ENCODE measurements at places on chromosomes 5 and 9.

GRCh38 chr5:175772747-175773533 is 98.4 kb upstream of the CPLX2 start:
- DNase-seq, result no peak

DNA sequence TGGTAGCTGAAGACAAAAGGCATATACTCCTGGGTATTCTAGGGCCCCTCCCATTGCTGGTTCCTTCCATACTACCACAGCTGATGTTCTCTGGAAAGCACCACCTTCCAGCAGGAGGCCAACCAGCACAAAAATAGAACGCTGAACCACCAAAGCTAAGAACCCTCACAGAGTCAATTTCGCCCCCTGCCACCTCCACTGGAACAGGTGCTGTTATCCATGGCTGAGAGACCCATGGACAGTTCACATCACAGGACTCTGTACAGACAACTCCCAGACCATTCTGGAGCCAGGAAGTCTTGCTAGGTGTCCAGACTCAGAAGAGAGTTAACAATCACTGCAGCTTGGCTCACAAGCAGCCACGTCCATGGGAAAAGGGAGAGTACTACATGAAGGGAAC is 1851.5 kb upstream of the NUDT12 start:
- DNase-seq, result no peak

- peak; percentile 26 for DNase-seq
Observed at GRCh38 chr9:137302449-137303150, 529 bp upstream of the NRARP start.

- no peak for DNase-seq
Observed at GRCh38 chr9:94911211-94911610, 184.7 kb downstream of the AOPEP start.

DNA sequence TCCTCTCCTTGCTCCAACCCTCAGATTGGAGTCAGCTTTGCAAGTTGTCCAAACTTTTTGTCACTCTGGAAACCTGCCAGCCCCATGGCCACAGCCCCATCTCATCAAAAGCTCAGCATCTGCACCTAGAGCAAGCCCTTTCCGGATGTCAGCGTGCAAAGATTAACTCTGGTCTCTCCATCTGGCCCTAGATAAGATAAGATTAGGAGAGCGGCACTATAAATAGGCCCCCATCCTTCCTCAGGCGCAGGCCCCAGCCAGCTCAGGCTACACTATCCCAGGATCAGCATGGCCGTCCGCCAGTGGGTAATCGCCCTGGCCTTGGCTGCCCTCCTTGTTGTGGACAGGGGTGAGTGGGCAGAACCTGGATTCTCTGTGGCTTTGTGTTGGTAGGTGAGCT is at the start of gene SPINK4:
SPINK4 (plus strand) TSS at position 247 of the 400 bp plus-strand sequence; CDS start at position 289, 42 bp downstream.
- DNase-seq, result peak; percentile 98

GRCh38 chr5:87741881-87742280 is 329.2 kb upstream of the CCNH start:
- DNase-seq, result no peak

DNA sequence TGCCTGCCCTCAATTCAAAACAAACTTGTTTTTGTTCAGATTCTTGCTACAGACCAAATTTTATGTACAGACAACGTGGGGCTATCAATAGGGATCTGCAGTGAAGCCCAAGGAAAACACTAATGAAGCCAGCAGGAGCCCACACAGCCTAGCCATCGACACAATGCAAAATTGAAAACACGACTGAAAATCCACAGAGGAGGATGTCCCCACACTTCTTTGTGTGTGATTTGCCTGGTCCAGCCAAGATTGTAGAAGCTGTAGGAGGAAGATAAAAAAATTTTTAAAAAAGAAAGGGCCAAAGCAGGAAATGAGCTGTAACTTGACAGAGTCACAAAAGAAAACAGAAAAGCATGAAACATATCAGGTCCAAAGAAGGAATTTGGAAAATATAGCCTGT is 34.8 kb downstream of the HTR4 start:
- no peak for DNase-seq

All from WERI-Rb-1 (cell line).